ENCODE measurements at places on chromosomes 5 and 9. TPM values are rescaled to one million over a fixed set of nuclear protein-coding genes. Genes with fewer than 3 reads are reported as not detected.

DNA sequence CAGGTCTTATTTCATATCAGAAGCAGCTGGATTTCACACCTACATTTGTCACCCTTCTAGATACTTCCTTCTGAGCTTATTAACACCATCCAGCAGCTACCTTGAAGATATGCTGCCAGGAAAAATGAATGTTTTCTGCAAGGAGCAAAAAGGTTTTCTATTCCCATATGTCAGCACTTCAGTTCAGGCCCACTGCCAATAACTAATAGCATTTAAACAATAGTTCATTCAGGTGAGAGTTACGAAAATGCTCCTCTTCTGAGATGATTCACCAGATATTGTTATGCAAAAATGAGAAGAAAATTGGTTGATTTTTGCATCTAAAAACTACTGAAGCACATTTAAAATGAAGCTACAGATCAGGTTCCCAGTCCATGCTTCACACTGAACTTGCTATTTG is 56.4 kb upstream of the ISL1 start:
- no peak for DNase-seq

GDNF gene
- total RNA-seq: 3.7 TPM

DNA sequence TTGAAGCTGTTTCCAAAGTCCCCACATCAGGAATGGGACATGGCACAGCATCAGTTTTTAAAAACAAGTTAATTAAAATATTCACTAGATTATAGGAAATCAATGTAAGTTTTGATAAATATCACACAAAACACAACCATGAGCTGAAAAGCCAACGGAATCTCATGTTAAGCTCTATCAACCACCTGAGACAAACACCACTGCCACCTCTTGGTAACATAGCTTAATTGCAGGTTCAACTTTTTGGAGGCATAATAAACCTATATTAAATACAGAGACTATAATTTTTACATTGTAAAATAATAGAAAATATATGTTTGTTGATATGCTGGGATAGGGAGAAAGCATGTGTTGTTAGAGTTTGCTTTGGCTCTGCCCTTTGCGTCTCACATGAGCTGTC is 126.1 kb downstream of the SV2C start:
- no peak for DNase-seq

SV2C gene
- not detected for total RNA-seq

GRCh38 chr9:69323861-69324260 is 1.2 kb upstream of the ENTREP1 start:
- DNase-seq: no peak

DNA sequence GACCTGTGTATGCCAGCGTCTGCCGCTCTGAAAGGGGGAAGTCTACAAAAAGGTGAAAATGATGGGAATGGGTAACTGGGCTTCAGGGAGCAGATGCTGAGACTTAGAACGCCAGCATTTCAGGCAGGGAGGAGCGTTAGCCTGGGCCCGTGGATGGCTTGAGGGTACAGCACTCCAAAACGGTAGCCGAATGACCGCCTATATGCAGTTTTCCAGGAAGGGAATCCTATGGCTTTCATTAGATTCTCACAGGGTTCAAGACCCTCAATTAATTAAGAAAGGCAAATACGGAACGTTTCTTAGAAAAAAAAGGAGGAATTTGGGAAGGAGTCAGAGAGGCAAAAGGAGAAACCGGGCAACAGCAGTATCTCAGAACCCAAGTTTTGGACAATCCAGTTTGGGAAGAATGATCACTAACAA is 639 bp downstream of the AMACR start:
- peak; percentile 50 for DNase-seq

- no peak for DNase-seq
These were observed 391.1 kb downstream of the TLE4 start for GRCh38 chr9:79962836-79963235.

DNA sequence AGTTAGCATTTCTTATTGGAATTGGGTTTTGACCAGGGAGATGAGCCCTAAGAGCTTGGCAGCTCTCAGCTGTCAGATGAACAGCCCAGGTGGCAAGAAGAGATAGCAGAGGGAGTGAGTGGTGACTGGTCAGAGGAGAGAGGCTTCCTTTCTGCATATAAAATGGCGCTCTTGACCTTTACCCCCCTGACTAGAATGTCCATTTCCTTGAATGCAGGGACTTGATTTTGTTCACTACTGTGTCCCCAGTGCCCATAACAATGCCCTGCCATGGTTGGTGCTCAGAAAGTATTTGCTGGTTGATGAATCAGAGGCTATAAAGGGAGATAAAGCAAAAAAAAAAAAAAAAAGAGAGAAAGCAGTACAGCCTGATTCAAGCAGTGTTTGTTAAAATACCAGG is 7.2 kb downstream of the CHMP5 start:
- DNase-seq: no peak

DNA sequence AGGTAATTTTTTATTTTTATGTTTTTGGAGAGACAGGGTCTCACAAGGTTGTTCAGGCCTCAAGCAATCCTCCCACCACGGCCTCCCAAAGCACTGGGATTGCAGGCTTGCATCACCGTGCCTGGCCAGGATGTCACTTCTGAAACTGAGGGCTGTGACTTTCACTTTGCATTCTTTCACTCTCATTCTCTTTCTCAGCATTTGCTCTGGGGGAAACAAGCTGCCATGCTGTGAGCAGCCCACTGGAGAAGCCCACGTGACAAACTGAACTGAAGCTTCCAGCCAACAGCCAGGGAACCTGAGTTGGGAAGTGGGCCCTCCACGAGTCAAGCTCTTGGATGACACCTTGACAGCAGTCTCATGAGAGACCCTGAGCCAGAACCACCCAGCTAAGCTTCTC is 109.4 kb downstream of the C5orf15 start:
- no peak for DNase-seq

DNA sequence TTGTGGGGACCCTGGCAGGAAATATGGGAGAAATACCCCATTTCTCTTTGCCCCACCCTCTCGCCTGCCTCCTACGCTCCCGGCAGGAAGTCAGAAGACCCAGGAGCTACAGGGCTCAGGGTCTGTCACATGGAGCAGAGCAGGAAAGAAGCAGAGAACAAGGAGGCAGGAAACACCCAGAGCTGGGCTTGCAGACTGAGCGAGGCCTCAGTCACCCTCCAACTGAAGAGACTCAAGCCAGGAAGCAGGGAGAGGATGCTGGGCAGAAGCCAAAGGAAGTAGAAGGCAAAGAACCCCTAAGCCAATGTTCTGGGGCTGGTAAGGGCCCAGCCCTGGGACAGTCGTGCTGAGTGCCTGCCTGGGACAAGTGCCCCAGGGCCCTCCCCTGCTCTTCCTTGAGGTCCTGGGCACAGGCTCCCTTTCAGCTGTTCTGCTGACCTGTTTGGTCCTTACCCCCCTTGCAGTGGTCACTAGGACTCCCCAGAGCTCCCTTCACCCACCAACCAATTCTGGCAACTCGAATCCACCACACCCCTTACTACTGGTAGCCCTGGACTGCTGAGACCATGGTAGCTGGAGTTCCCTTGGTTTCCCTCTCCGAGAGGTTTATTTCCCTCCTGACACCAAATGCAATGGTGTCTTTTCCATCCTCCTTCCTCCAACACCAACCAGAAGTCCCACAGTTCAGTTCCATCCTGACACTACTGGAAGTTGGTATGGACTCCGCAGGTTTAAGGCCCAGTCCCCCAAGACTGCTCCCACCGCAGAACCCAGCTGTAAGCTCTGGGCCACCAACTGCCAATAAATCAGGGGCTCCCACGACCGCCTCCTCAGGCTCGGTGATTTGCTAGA is 157.5 kb downstream of the COL23A1 start:
- no peak for DNase-seq

- DNase-seq: peak; percentile 95
These were observed 648.5 kb upstream of the WWC1 start for GRCh38 chr5:167642779-167643517.

GRCh38 chr5:142233083-142234032 is 91.5 kb downstream of the SPRY4 start:
- DNase-seq: no peak

DNA sequence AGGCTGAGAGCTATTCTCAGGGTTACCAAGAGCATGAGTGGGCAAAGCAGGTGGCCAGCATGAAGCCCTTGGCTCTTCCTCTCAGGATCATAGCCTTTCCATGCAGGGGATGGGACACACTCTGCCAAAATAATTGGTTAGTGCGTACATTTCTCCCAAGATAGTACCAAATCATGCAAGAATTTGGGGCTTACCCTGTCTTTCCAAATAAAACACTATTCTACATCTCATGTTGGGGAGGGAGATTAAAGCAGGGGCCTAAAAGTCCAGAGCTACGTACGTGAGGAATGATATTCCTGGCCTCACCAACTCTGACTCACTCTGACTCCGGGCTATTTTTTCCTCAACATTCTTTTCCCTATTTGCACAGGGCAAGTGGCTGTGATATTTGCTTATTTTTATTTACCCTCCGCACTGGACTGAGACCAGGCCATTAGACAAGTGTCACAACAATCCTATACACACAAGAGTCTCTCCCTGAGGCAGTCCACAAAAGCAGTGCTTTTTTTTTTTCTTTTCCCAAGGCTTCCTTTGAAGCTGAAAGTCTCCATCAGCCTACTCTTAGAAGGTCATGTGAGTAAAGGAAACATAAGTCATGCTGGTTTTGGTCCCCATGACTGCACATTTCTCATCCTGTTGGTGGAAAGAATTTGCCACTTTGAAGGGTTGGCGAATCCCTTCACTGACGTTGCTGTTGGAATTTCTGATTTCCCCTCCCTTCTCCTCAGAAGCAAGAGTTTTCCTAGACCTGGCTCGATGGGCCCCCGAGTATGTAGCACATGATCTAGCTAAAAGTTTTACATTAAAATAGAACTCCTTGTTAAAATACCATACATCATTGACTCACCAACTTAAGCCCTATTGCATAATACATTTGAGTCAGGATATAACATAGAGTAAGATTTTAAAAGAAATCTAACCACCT is 40.0 kb downstream of the TMEM252 start:
- DNase-seq: peak; percentile 19

DNA sequence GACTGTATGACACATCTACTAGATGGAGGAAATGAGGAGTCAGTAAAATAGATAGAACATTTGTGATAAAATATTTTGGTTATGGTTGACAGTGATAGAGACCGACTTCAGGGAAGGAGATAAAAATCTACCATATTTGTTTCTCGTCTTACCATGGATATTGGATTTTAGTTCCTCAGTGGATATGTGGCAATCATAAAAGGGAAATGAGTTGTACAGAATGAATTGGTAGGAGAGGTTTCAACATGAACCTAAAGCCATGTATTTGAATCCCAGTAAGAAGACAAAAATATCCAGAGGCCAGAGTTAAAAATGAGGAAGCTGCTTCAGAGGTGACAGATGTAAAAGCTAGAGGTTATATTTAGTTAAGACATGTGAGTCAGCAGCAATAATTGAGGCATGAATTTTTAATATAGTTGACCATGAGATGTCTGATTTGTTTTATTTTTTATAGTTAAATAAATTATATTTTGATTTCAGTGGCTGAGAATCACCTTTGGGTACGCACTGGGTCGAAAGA is 480.4 kb upstream of the TUSC1 start:
- DNase-seq: no peak

DNA sequence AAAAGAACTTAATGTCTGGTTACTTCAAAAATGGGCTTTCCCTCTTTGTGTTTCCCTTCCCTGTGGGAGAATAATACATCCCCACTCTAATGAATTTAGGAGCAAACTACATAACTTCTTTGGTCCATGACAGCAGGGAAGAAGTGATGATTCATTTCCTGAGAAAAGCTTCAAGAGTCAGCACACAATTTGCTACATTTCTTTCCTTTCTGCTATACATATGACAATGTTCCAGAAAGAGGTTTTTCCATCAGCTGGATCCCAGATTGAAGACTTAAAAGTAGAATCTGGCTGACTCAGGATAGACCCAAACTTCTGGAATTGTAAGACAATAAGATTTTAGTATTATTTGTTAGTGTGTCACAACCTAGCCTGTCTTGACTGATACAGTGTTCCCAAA is 126.1 kb downstream of the DRD1 start:
- no peak for DNase-seq
